DMS153 (cell line): ENCODE measurements at places on chromosomes 6 and 20.

DNA sequence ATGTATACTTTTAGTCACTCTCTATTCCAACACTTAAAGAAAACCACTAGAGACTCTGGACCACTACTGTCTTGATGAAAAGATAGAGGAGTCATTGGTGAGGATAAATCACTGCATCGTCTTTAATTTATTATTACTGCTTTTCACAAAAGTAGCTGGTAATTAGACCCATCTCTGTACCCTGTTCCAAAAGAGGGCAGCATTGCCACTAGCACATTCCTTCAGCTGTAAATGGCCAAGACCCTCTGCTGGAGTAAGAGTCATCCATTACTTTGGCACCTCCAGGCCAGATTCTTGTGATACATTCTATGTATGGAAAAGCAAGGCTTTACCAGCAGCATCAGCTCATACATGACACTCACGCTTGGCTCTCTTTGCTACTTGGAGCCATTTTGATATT is 49.5 kb upstream of the PREP start:
- no peak for DNase-seq

GRCh38 chr6:107418118-107418517 is 41.2 kb downstream of the PDSS2 start:
- DNase-seq: no peak

GRCh38 chr6:24549674-24550353 is 55.0 kb downstream of the ALDH5A1 start:
- DNase-seq: peak; percentile 67

DNA sequence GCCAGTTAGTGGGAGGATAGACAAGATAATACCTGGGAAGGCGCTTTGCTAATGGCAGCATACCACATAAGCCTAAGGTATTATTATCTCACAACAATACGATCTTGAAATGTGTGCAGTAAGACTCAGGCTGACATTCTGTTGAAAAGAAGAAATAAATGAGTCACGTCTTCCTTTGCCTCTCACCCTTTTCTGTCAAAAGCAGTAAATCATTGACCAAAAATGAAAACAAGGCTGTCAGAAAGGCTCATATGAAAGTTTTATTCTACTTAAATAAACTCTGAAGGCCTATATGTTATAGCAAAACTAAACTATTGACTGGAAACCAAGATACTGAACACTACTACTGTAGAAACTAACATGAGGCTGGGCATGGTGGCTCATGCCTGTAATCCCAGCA is 43.1 kb upstream of the IL20RA start:
- no peak for DNase-seq

DNA sequence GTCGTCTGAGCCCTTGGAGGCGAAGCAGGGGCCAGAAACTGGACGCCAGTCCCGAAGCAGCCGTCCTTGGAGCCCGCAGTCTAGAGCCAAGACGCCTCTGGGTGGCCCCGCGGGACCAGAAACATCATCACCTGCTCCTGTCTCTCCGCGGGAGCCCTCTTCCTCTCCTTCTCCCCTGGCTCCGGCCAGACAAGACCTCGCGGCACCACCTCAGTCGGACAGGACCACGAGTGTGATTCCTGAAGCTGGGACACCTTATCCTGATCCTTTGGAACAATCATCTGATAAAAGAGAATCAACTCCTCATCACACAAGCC is 416 bp downstream of the RSPH4A start:
- no peak for DNase-seq

GRCh38 chr6:6712449-6713403 is 124.2 kb downstream of the LY86 start:
- peak; percentile 42 for DNase-seq

DNA sequence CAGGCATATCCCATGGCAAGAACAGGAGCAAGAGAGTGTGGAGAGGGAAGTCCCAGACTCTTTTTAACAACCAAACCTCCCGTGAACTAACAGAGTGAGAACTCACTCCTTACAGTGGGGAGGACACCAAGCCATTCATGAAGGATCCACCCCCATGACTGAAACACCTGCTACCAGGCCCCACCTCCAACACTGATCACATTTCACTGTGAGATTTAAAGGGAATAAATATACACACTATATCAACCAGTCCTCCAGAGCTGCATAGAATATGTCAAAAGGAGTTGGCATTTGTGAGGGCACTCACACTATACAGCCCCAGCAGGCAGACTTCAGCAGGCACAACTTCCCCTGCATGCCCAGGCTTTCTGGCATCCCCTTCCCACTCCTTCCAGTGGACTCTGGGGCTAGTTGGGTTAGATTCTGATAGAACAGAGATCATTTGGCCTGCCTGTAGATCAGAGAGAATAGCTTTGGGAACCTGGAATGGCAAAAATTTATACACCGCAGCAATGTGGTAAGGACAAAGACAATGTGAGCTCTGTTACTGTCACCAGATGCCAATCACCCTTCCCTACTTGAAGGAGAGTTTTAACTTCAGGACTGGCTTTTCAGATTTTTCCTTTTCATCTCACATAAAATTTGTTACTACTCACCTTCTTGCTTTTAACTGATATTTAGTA is 25.2 kb upstream of the TENT5A start:
- no peak for DNase-seq

DNA sequence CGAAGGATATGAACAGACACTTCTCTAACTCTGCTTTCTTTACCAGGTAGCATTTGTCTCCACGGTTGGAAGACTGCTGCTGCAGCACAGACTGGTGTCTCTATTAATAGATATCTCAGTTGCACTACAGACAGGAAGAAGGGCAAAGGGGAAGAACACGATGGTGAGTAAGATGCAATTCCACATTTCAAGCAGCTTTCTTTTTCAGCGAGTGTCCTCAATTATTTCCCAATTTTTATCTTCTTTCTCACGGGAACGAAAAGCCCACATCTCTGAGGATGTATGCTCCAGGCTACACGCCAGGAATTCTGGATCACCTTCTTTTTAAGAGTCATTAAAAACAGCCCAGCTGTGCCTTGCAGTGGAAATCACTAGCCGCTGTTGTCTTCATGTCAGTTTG is 311.6 kb upstream of the ECI2 start:
- DNase-seq: no peak

DNA sequence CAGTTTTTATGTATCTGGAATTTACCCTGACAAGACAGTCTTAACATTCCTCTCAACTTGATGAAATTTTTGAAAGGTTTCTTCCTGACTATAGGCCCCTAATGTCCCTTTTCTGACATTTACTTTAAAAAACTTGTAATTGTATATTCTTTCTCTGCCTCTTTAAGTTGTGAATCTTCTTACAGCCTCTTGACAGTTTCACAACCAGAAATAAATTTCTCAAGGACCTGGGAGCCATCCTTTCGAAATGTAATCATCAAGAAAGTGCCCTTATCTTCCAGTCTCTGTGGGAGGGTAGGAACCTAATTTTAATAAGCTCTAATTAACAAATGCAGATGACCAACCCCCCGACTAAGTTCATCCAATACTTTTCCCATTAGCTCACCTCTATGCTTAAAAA is 403.6 kb upstream of the GJE1 start:
- no peak for DNase-seq

DNA sequence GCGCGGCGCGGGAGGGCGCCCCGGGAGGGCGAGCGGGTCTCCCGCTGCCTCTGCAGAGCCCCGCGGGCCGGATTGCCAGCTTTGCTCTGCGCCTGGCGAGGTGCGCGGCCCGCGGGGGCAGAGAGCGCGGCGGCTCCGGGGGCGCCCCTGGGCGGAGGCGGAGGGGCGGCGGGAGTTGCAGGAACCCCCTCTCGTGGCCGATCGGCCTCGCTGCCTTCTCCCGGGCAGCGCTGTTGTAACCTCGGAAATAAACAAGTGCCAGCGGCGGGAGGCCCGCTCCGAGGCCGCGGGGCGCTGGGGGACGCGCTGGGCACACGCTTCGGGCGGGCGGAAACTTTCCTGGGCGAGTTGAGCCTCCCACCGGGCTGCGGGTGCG is 1.2 kb downstream of the CDH4 start:
- DNase-seq: no peak

GRCh38 chr6:156828280-156828703 is 51.1 kb downstream of the ARID1B start:
- DNase-seq: no peak

DNA sequence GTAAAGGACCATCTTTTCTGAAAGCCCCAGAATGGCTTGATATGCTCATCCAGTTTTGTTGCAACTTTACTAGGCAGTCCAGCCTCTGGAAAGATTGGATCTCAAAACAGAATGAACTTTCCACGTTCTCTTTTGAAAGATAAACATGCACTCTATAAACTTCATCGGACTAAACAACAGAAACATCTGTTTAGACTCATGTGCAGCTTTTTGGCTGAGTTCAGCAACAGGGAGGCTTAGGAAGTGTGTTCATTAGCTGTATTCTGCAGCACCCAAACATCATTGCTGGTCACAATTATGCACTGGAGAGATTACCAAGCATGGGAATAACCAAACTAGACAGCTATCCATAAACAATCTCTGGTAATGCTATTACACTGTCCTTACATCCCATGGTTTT is 180.5 kb downstream of the TENT5A start:
- DNase-seq: no peak

GRCh38 chr6:168348186-168348585 is 28.6 kb upstream of the DACT2 start:
- DNase-seq: no peak

DNA sequence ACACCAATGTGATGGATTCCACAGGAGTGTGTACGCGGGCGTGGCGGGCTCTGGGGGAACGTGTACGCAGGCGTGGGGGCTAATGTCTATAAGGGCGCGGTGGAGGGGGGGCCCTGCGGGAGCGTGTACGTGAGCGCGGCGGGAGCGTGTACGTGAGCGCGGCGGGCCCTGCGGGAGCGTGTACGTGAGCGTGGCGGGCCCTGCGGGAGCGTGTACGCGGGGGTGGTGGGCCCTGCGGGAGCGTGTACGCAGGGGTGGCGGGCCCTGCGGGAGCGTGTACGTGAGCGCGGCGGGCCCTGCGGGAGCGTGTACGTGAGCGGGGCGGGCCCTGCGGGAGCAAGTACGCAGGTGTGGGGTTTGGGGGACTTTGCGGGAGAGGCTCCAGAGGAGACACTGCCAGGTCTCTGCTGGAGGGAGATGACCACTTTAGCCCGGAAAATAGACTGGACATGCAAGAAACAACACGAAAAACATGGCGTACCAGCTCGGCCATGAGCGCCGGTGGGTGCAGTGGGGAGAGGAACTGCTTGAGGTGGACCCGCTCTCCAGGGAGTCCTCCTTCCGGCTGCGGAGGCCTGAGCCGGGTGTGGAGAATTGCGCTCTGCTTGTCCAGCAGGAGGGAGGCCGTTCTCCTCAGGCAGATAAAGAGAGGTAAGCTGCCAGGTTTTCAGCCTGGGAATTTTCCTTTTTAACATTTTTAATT is 27.8 kb upstream of the SMOC2 start:
- DNase-seq: no peak

GRCh38 chr6:162119341-162119740 is 608.2 kb downstream of the PRKN start:
- DNase-seq: no peak

DNA sequence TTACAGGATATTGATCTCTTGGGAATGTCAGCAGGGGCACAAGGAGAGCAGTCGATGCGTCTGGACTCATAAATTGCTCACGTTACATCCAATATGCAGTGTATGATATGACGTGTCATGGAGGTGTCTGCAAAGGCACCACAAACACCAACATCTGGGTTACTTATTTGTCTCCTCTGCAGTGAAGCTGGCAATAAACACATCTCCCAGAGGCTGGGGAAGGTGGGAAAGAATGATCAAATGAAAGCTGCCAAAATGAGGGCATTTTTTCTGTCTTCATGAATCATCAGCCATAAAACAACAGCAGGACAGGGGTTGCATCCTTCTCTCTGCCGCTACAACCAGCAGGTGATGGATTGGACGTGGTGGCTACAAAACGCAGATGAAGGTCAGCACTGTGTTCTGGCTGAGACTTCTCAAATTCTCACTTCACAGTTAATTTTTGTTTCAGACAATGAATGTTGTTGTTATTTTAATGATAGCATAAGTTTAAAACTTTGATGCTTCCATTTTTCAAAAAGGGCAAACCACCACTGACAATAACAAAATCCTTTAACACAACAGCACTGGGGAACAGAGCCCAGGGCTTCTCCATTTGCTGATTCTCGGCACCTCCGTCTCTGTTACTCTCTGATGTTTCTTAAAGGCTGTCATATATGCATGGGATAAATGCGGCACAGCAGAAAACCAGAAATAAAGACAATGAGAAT is 47.5 kb downstream of the ERMARD start:
- DNase-seq: no peak

DNA sequence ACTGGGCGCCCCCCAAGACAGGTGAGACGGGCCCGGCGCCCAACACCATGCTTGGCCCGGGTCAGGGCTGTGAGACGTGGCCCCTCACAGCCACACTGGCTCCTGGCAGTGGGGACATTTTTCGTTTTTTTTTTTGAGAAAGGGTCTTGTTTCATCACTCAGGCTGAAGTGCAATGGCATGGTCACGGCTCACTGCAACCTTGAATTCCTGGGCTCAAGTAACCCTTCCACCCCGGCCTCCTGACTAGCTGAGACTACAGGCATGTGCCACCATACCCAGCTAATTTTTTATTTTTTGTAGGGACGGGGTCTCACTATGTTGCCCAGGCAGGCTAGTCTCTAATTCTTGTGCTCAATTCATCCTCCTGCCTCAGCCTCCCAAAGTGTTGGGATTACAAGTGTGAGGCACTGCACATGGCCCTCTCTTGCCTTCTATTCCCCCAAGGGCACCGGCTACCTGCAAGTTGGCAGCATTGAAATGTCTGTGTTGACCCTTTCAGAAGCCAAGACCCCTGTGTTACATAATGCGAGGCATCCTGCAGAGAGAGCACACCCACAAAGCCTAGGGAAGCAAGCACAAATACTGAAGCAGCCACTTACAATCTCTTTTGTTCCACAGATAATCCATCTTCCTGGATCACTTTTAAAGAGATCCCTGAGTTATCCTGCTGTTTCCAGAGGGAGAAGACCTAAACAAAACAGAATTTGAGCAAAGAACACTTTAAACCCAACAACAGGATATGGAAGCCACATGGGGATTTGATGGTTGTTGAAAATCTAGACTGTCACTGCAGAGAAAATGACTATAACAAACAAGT is 57.5 kb upstream of the SLC4A11 start:
- DNase-seq: no peak

DNA sequence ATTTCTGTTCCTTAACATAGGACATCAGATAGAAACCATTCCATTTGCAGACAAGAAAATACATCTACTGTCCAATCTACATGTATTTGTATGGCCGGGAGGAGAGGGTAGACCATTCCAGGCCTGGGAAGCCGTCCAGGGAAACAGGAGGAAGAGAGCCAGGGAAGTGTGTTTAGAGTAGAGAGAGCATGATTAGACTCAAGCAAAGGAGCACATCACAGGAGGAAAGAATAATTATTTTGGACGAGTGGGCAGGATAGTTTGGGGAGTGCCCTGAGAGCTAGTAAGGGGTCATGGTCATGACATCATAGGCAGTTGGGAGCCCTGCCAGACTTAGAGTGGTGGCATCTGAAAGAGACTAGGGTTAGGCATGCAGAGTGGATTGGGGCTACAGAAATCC is 250.0 kb downstream of the HIVEP2 start:
- DNase-seq: no peak

DNA sequence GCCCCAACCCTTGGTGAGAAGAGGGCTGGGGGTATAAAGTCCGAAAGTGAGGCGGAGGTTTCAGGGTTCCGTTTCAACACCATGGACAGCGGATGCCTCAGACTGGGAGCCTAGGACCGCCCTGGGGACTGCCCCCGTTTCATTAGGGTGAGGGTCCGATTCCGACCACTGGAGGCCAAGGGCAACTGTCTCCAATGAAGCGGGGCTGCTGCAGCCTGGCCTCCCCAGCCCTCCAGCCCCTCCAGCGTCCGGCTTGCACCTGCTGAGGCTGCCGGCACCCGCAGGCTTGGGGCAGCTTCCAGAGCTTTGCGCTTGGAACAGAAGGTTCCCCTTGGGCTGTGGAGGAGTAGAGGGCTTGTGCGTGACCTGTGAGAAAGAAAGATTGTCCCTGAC is 39.9 kb downstream of the YTHDF1 start:
- DNase-seq: no peak

- DNase-seq: no peak
These were observed 10.0 kb upstream of the PFDN4 start for GRCh38 chr20:54197621-54198604.
